Eye (tissue), 1 donor: ENCODE measurements at places on chromosomes 6 and 20.

- DNase-seq, result no peak
These were observed 109.8 kb upstream of the MAN1A1 start for GRCh38 chr6:119459207-119459974.

GRCh38 chr20:51249215-51249614 lies 226.3 kb upstream of the KCNG1 start:
- DNase-seq, result no peak

- DNase-seq, result no peak
These were observed 69.7 kb downstream of the MDN1 start for GRCh38 chr6:89749918-89750317.

DNA sequence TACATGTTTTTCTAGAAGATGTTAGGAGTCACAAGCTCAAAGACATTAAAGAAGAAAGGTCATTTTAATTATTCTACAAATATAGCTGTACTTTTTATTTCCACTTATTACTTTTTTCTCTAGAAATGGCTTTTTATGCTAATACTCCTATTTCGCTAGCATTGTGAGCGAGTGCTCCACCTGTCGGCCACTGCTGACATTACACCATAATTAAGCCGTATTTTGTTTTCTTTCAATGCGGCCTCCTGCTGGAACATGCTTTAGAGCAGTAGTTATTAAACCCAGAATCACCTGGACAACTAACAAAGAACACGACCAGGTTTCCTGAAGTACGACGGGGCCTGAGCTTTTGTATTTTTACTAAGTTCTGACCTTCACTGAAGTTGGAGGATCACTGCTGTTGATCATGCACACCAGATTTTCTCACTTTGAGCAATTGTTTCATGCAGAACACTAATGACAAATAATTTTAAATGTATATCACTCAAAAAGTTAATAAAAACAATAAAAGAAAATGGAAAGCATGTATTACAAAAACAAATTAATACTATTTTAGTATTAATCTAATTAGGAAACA lies 74.1 kb upstream of the PAK5 start:
- peak; percentile 82 for DNase-seq

GRCh38 chr6:161437851-161438250 lies 164.0 kb upstream of the AGPAT4 start:
- no peak for DNase-seq

DNA sequence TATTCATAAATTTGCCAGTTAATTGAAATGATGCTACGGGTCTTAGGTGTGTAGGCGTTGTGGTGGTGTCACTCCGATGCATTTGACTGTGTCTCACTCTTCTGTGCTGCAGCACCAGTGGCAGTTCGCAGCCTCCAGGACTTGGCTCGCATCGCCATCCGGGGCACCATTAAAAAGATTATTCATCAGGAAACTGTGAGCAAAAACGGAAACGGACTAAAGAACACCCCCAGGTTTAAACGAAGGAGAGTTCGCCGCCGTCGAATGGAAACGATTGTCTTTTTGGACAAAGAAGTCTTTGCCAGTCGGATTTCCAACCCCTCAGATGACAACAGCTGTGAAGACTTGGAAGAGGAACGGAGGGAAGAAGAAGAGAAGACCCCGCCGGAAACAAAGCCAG lies 17.6 kb downstream of the PCMTD2 start:
- no peak for DNase-seq

- no peak for DNase-seq
These were observed 11.9 kb upstream of the FBXL4 start for GRCh38 chr6:98959631-98960030.

- DNase-seq, result no peak
These were observed 21.0 kb upstream of the FYN start for GRCh38 chr6:111894272-111894671.

GRCh38 chr6:43746613-43747102 lies 23.4 kb upstream of the VEGFA start:
- peak; percentile 47 for DNase-seq

DNA sequence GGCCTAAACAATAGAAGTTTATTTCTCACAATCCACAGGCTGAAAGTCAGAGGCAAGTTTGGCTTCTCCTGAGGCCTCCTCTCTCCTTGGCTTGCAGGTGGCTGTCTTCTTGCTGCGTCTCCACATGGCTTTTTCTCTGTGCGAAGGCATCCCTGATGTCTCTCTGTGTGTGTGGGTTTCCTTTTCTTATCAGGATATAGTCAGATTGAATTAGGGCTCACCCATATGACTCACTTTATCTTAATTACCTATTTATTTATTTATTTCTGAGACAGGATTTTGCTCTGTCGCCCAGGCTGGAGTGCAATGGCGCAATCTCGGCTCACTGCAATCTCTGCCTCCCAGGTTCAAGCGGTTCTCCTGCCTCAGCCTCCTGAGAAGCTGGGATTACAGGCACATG lies 30.7 kb downstream of the LINC00237 start:
- no peak for DNase-seq

DNA sequence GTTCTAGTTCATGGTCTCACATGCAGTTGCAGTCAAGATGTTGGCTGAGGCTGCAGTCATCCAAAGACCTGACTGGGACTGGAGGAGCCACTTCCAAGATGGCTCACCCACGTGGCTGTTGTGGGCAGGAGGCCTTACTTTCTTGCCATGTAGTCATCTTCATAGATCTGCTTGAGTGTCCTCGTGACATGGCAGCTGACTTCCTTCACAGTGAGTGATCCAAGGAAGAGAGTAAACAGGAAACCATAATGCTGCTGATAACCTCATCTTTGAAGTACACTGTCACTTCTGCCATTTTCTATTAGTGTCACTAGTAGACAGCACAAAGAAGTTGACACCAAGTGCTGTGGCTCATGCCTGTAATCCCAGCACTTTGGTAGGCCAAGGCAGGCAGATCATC lies 40.1 kb upstream of the AKIRIN2 start:
- DNase-seq, result no peak

- DNase-seq, result no peak
These were observed 114.6 kb downstream of the SOBP start for GRCh38 chr6:107604549-107604948.

- no peak for DNase-seq
These were observed 136.9 kb downstream of the BTBD3 start for GRCh38 chr20:12054556-12054955.

GRCh38 chr6:166026586-166027126 lies 141.0 kb downstream of the TBXT start:
- DNase-seq, result no peak

- no peak for DNase-seq
These were observed 41.6 kb upstream of the ZNF217 start for GRCh38 chr20:53635221-53635620.

GRCh38 chr20:59340201-59340885 lies 39.9 kb downstream of the EDN3 start:
- DNase-seq, result no peak
